ENCODE measurements at places on chromosomes 5 and 9.

DNA sequence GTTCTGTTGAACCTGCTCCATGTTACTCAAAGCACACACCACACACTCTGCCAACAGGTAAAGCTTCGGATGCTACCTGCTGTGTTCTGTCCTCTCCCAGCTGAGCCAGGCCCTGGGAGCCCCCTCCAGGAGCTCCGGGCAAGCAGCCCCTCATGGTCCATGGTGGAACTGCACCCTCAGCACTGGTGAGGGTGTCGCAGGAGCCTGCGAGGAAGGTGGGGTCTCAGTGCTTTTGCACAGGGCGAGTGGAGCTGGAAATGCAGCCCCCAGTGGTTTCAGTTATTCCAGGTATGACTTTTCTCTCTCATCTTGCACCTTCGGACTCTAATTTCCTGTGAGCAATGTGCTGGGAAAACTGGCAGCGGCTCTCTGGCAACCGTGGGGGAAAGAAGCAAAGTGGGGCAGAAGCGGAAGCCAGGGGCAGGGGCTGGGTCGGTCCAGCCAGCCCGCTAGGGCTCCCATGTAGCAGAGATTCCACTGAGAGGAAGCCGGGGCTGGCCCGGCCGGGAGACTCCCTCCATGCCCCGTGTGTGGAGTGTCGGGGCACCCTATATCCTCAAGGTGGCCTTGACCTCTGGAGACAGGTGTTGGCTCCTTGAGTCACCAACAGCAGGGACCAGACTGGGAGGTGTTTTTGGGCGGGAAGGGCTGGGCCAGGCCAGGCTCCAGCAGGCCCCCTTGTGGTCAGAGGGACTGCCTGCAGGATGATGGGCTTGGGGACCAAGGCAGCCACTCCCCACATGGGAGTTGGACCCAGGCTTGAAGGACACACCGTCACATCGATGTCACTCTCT, 75.6 kb upstream of the PRSS3 start:
- DNase-seq = peak; percentile 80

DNA sequence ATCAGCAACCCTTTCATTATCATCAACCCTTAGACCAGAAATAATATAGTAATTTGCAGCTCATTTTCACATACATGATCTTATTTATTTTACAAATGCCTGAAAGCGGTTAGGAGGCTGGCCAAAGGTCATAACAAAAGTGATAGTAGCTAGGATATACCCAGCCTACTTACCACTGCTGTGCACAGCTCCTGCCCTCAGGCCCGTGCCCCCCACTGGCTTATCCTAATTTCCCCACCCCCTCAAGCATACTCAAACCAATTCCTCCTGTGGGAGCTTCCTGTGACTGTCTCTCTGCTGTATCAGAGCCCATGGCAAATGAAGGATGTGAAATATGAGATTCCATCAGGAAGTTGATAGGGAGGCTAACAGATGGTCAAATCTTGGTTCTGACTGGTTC, 14.8 kb downstream of the FAM219A start:
- DNase-seq = no peak

DNA sequence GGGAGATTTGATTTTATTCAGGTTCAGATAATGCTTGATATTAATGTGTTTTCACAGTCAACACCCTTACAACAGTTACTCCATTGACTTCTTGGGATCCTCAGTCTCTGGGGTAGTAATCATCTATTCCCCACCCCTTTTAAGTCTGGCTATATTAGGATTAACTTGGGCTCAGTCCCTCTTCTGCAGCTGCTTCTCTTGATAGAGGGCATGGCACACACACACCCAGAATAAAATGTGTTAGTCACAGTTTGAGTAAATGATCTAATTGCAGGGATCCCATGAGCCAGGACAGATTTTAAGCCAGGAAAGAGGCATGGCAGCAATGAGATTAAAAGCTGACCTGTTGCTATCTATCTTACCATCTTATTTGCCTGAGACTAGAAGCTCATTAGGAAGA, 53.7 kb upstream of the VLDLR start:
- DNase-seq = no peak

GRCh38 chr5:158159621-158160020, 300.7 kb upstream of the CLINT1 start:
- no peak for DNase-seq

DNA sequence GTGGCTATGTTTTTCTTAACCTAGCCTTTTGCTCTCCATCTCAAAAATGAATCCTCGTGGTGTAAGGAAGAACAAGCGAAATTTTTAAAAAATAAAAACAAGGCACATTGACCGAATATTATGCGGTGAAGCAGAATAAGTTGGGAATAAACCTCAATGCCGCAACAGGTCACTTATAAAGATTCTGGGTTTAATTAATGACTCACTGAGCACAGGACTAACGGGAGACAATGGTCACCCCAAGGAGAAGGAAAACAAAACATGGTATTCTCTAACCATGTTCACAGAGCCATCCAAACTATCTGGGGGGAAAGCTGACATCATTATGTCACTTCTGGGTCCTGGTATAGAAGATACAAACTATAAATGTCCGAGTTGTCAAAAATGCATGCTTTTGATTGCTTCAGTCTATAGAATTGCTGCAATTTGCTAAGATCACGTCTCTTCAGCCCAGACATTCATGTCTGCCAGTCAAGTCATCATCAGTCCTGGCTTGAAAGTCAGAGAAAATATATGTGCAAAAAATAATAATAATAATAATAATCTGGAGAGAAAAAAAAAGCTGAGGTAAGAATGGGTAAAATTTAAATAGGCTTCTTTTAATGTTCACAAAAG, 280.6 kb downstream of the NR2F1-AS1 start:
- no peak for DNase-seq

DNA sequence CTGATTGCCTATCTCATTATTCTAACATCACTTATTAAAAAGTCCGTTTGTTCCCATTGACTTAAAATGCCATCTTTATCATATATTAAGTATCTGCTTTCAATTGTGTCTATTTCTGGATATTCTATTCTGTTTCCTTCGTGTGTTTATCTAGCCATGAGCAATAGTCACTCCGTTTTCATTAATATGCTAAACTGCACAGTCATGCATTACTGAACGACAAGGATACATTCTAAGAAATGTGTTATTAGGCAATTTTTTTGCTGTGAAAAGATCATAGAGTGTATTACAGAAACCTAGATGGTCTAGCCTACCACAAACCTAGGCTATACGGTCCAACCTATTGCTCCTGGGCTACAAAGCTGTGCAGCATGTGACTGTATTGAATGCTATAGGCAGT, 482.9 kb downstream of the IRX1 start:
- DNase-seq = no peak

DNA sequence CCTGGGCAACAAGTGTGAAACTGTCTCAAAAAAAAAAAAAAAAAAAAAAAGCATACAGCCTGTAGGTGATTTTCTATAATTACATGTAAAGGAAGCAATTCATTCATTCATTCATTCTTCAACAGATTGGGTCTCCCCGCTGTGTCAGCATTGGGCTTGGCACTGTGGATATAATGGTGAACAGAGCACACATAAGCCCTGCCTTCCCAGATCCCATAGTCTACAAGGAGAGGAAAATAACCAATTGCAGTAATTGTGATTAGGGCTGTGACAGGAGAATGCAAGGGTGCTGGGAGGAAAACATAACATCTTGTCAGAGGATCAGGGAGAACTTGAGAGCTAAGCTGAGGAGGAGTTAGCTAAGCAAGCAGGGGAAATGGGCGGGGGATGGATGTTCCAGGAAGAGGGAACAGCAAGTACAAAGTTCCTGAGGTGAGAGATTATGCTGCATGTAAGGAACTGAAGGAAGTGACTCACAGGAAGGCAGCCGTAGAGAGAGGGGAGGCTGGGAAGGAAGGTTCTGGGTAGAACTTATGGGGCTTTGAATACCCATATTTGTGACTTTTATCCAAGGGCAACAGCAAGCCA, 24.0 kb upstream of the KLF9 start:
- DNase-seq = no peak

GRCh38 chr9:130239363-130239695, 26.2 kb upstream of the HMCN2 start:
- no peak for DNase-seq

DNA sequence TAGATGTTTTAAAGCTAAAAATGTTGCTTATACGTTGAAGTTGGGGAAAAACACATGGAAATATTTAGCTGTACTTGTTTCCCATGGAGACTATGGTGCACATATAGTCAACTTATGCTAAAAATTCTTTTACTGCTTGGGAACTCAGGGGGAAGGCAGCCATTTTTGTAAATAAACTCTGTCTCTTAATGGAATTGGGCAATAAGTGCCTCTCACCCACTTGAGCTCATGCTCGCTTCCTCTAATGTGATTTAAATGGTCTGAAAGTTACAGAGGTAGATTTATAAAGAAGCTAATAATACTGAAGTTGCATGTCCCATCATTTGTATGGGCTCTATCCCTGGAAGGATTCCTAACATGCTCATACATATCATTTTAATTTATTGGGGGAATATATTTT, 523.8 kb downstream of the RASEF start:
- no peak for DNase-seq

GRCh38 chr5:79488775-79489174, 25.2 kb downstream of the HOMER1 start:
- no peak for DNase-seq

GRCh38 chr5:98927242-98927988, 1.4 kb downstream of the CHD1 start:
- DNase-seq = no peak

- DNase-seq = no peak
These were observed 116.0 kb upstream of the LRRTM2 start for GRCh38 chr5:138990986-138991590.

DNA sequence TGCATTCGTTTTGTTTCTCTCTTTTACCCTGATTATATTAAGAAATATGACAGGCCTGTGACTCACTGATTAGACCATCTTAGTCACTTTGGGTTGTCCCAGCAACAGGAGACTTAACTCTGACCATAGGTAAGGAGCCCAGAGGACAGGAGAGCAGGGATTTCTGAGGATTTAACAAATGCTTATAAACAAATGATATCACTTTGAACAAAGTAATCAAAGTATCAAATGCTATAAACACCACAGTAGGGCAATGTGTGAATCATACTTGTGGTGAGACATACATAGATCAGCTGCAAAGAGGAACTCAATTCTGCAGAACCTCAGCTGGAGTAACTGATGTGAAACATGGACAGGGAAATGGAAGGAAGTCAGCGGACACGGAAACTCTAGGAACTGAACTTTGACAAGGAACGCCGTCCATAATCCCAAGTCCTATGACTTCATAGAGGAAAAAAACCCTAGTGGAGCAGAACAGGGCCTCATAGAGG, 190.6 kb upstream of the MSX2 start:
- DNase-seq = no peak

GRCh38 chr9:99359336-99359735, 137.3 kb downstream of the SEC61B start:
- DNase-seq = no peak

DNA sequence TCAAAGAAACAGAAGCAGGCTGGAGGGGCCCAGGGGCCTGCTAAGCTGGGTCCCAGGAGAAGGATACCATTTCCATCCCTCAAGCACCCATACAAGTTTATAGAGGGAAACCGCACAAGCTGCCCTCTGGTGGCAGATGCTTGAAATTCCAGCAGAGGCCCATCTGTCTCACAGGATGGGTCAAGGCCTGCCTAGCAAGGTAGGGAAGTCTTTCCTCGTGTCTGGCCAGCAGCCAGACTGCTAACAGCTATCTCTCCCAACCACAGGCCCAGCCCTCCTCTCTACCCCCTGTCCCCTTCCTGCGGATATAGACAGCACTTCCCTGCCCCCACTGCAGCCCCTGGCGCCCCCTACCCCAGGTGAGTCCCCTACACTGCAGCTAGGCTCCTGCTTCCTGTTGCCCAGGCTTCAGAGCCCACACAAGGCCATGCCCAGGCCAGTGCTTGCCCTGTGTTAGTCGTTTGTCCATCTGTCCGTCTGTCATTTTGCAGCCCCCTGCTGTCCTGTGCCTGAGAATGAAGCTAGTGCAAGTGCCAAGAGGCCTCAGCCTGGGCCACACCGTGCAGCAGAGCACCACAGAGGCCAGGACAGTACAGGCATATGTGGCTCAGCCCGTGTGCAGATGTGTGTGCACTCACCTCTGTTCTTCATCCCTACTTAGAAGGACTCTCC, 26.2 kb downstream of the TCF7 start:
- DNase-seq = no peak

- DNase-seq = peak; percentile 5
These were observed 14.9 kb downstream of the COL5A1 start for GRCh38 chr9:134656334-134657006.

GRCh38 chr9:14353222-14354056, 39.5 kb upstream of the NFIB start:
- peak; percentile 86 for DNase-seq

DNA sequence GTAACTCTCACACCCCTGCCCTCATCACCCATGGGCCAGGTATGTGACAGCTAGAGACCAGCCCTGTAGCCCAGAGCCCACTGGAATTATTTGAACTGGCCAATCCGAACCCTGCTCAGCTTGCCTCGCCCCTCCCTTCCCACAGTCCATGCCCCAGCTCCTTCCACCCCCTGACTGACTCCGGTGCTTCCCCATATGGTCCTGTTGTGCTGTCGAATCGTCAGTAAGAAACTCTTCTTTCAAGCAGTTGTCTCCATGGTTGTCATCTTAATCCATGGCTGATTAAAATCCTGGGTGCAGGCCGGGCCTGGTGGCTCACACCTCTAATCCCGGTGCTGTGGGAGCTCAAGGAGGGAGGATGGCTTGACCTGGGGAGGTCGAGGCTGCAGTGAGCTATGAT, 118.5 kb downstream of the COL23A1 start:
- DNase-seq = no peak

- no peak for DNase-seq
These were observed 372.4 kb upstream of the PAPPA start for GRCh38 chr9:115781070-115781736.

- no peak for DNase-seq
These were observed 54.3 kb downstream of the SLF1 start for GRCh38 chr5:94672746-94673145.

DNA sequence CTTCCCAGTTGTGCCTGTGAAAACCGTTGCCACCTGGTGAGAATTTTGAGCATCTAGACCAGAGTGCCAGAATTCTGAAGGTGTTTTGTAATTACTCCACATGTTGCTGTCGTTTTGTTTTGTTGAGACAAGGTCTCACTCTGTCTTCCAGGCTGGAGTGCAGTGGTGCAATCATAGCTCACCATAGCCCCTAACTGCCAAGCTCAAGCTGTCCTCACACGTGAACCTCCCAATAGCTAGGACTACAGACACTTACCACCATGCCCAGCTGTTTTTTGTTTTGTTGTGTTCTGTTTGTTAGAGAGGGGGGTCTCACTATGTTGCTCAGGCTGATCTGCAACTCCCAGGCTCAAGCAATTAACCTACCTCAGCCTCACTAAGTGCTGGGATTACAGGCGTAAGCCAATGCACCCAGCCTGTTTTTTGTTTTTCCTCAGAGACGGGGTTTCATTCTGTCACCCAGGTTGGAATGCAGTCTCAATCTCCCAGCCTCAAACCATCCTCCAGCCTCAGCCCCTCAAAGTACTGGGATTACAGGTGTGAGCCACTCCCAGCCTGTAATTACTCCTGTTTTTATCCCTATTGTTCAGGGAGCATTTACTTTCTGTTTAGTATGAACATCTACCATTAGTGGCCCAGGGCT, 121.1 kb upstream of the DMRT1 start:
- no peak for DNase-seq

GRCh38 chr5:57338068-57338867, 144.3 kb downstream of the ACTBL2 start:
- DNase-seq = no peak

All from NCI-H1930 (cell line).